Stimulated activated CD4-positive, alpha-beta T cell treated with anti-CD3 and anti-CD28 coated beads, Interleukin-4, amount 100 ng/mL, for 4 hours (primary cell): ENCODE measurements at places on chromosomes 4 and X.

- no peak for DNase-seq
Observed at GRCh38 chr4:168888715-168889215, 121.3 kb downstream of the CBR4 start.

DNA sequence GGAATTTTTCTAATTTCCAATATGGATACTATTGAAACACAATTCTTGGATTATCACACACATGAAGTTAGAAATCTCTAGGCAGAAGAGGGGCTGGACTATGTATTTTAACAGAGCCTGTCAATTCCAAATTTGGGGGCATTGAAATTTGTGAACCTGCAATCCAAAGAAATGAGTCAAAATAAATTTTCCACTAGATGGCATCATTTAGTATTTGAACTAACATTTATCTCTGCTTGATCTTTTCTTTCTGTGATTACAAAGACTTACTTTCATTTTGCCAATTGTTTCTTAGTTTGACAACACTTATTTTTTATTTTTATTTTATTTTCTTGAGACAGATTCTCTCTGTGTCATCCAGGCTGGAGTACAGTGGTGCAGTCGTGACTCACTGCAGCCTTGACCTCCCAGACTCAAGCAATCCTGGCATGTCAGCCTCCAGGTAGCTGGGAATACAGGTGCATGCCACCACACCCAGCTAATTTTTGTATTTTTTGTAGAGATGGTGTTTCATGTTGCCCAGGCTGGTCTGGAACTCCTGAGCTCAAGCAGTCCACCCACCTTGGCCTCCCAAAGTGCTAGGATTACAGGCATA, 2.7 kb upstream of the PYURF start:
- no peak for DNase-seq

GRCh38 chr4:157013656-157014055, 42.1 kb upstream of the PDGFC start:
- DNase-seq: no peak

DNA sequence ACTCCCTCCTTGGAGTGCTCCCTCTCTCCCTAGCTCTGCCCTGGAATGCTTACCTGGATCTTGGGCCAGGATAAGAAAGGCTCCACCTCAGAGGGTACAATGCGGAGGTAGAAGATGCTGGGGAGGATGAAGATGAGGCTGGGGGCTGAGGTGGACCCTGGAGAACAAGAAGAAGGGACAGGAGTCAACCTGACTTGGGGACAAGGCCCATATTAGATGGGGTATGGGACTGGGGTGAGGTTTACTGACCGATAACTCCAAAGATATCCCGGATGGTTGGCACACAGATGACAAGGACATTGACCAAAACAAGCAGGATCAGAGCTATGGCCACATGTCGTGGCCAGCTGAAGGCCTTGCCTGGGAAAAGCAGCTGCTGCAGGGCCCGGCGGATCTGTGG, 10.6 kb downstream of the SLC38A5 start:
- DNase-seq: no peak

GRCh38 chrX:2732076-2732475, 19.8 kb upstream of the XG start:
- DNase-seq: no peak

DNA sequence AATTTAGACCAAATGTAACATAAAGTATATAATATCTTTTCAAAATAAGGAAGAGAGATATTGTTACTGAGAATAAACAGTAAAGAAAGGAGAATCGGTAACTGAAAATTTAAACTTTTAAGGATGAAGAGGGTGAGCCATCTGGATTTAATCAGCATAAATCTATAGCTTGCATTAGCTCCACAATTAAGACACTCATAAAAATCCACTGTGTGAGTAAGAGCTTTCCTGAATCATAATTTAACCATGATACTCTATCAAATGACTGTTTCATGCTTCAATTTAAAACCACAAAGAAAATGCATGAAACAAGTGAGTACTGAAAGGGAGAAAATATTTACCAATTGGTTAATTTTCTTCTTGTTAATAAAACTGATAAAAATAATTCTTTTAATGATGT, 951.5 kb upstream of the SLIT2 start:
- no peak for DNase-seq

DNA sequence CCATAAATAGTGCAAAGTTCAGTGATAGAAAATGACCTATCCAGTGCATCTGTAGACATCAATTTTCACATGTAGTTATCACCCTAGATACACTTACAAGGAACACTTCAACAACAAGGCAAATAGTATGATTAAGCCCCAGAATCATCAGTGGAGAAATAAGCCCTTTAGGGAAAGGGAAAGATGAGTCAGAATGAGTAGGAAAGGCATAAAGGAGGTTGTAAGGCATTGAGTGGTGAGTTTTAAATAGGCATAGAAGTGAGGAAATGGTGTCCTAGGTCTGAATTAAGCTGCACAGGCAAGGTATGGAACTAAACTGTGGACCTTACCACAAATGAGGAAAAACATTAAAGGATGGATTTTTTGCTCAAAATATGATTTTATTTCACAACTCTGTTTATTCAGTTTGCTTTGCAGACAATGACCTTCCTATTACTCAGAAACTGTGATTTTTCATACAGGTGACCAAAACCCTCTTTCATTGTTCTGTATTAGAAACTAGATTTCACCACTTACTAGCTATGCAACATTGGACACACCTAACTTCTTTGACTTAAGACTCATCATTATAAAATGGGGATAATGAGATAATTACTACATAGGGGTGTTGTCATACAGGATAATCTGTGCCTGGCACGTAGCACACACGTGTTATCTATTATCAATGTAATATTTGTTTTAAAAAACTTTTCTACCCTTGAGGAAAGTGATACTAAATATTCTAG, 57.0 kb upstream of the MAP9 start:
- DNase-seq: no peak

- DNase-seq: no peak
Observed at GRCh38 chrX:136496186-136496763, 1.1 kb upstream of the HTATSF1 start.

- no peak for DNase-seq
Observed at GRCh38 chr4:22595684-22596083, 79.8 kb upstream of the ADGRA3 start.

GRCh38 chrX:65634732-65635131, 32.7 kb upstream of the MSN start:
- DNase-seq: no peak

GRCh38 chr4:98995183-98996055, at the start of gene METAP1:
TSS of gene METAP1 (plus strand) at chr4:98995721. CDS start at chr4:98995754, 33 bp downstream.
- DNase-seq: peak; percentile 96

- no peak for DNase-seq
Observed at GRCh38 chrX:65925005-65925404, 114.9 kb downstream of the VSIG4 start.

DNA sequence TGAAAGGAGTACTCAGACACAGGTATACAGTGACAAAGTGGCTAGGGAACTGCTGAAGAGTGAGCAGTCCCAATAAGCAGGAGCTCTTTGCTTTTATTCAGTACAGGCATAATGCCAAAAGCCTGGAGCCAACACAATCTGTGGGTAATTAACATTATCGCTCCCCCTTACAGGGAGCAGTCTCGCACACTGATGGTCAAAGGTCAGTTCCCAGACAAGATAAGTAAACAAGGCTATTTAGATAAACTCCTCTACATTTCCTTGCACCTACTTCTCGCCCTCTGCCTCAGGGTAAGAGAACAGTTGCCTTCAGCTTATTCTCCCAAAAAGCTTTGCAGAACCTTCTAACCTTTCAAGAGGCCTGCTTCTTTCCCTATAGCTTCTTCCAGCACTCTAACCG, 73.9 kb upstream of the TAF9B start:
- DNase-seq: no peak

- no peak for DNase-seq
Observed at GRCh38 chr4:44438687-44439086, 9.9 kb downstream of the KCTD8 start.

DNA sequence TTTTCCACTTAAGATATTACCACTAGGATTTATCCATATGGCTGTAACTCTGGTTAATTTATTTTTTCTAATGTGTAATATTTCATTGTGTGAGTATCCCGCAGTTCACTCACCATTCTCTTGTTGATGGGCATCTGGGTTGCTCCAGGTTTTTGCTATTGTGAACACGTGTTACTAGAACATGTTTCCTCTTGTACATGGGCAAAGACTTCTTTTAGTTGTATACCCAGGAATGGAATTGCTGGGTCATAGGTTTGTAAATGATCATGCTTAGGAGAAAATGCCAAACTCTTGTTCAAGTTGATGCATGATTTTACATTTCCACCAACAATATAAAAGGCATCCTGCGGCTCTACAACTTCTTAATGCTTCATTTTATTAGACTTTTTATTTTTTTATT, 26.8 kb downstream of the SYNPO2 start:
- no peak for DNase-seq

- DNase-seq: no peak
Observed at GRCh38 chrX:100695991-100696390, 35.9 kb downstream of the SYTL4 start.

DNA sequence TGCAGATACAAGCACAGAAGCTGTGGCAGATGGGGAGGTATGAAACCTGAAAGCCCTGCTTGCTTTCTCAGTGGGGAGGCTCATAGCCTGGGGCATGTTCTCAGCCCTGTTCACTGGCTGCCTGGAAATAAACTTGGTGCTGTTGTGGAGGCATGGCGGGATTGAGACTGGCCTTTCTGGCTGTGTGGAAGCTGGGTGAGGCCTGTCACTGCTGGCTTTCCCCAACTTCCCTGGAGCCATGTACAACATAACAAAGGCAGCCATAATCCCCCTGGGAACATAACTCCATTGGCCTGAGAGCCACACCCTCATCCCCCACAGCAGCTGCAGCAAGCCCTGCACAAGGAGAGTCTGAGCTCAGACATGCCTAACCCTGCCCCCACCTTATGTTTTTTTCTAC, 237.7 kb upstream of the TLL1 start:
- no peak for DNase-seq

DNA sequence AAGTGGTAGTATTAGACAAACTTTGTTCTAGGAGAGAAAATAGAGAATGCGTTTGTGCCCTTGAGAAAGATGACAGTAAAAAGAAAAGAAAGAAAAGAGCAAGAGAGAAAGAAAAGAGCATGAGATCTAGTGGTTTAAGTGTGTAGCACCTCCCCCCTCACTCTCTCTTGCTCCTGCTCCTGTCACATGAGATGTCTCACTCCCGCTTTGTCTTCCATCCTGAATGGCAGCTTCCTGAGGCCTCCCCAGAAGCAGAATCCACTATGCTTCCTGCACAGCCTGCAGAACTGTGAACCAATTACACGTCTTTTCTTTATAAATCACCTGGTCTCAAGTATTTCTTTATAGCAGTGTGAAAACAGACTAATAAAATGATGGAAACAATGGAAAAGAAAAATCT, 499.6 kb downstream of the ACTRT1 start:
- no peak for DNase-seq

DNA sequence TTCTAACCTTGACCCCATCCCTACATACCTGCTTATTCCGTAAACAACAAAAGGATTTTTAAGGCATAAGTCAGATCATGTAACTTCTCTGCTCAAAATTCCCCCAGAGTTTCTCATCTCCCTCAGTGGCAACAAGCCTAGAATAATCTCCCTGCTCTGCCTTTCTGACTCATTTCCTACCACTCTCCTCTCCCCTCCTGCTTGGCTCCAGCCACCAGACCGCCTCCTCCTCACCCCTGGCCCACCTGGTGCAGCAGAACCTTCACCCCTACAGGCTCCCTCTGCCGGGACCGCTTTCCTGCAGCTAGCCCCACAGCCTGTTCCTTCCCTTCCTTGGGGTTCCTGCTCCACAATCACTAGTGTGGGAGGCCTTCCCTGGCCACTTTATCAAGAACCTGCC, 32.1 kb downstream of the TSPAN5 start:
- DNase-seq: no peak

- DNase-seq: no peak
Observed at GRCh38 chrX:38652934-38653442, 91.6 kb downstream of the TSPAN7 start.

DNA sequence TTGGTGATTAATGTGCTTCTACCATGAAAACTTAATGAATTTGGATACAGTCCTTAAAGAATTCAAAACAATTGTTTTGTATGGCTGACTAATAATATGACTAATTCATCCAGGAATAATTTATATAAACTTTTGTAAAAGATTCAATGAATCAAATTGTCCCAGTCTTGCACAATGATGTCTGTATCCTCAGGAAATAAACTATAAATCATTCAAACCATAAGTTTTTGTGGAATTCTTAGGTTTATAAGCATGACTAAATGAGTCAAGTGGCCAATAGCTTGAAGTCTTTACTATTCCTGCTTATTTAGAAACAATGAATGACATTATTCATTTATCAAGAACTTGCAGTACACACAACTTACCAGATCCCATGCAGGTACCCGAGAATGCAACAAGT, 935.0 kb upstream of the INTU start:
- no peak for DNase-seq

- DNase-seq: no peak
Observed at GRCh38 chr4:137705171-137705783, 173.0 kb upstream of the PCDH18 start.

GRCh38 chr4:155010376-155010775, 198.1 kb upstream of the NPY2R start:
- DNase-seq: no peak

DNA sequence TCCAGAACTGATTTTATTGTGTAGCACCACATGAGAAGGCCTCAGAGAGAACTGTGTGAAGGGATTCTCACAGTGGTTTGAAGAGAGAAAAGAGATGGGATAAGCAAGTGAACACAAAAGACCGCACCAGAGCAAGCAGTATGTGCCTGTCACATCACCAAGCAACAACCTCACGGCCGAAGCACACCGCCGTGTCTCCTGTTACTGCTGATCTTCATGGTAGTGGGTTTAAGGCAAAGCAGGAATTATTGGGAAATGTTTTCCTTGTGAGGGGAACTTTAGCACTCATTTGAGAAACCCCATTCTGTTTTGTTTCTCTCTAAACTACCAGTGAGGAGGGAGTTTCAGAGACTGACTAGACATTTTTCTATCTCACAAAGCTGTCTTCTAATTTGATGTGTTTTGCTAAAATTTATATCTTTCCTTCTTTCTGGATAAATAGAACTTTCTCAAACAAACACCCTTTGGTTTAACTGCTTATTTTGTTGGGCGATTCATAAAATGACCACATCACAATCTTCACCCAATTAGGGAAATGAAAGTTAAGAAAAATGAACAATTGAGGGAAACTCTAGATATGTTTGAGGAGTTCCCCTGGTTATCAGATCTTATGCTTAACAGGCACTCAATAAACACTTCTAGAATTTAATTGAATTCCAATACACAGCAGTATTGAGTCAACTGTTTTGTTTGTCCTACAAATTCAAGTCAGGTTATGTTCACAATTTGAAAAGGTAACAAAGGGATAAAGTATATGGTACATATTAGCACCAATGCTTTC, 16.5 kb downstream of the SH3KBP1 start:
- no peak for DNase-seq

- DNase-seq: no peak
Observed at GRCh38 chr4:174209341-174209740, 74.1 kb downstream of the FBXO8 start.

GRCh38 chr4:55979562-55979961, 30.8 kb downstream of the CEP135 start:
- no peak for DNase-seq

DNA sequence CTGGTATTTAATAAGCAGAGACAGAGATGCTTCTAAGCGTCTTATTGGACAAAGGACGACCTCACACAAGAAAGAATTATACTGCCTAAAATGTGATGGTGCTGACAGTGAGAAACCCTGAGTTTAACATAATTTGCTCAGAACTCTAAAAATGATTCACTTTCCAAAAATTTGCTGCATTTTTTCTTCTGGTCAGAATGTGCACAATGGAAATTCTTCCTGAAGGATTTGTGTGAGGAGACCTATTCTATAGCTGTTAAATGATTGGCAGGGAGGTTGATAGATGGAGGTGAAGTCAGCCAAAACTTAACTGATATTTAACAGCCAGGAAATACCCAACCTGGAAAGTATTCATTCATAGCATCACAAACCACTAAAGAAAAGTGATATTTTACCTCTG, 1.7 kb downstream of the MAGEC3 start:
- no peak for DNase-seq
